ENCODE measurements at places on chromosomes 6 and 20.

DNA sequence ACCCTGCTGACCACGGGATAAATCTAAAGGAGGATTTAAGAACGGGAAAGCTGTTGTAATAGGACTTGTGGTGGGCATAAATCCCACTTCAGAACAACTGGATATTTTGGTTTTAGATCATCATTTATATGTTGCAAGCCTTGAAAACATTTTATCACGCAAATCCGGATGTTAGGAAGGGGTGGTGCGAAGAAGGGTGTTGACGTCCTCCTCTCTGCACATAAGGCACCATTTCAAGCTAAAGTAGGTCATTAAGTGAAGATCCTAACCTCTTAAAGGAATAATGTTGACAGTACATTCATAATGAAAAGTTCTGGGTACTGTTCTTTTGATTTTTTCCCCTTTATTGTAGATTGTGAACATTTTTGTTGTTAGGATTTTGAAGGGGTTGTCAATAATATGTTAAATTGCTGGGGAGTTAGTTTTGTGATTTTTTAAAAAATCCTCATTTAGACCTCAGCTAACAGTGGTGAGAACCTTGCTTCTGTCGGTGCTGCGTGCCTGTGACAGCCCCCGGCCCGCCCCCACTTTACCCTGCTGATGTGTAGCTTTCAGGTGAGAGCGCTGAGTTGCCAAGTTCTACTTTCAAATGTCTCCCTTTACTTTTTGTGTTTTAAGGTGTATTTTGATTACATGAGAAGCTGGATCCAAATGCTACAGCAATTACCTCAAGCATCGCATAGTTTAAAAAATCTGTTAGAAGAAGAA, 88.8 kb downstream of the MAP3K4 start:
- peak; percentile 58 for DNase-seq

GRCh38 chr6:42698217-42698616, 24.2 kb downstream of the PRPH2 start:
- no peak for DNase-seq

GRCh38 chr6:31727034-31727716, 1.9 kb downstream of the DDAH2 start:
- no peak for DNase-seq

GRCh38 chr6:151370509-151371078, 20.8 kb downstream of the ZBTB2 start:
- DNase-seq: peak; percentile 51

DNA sequence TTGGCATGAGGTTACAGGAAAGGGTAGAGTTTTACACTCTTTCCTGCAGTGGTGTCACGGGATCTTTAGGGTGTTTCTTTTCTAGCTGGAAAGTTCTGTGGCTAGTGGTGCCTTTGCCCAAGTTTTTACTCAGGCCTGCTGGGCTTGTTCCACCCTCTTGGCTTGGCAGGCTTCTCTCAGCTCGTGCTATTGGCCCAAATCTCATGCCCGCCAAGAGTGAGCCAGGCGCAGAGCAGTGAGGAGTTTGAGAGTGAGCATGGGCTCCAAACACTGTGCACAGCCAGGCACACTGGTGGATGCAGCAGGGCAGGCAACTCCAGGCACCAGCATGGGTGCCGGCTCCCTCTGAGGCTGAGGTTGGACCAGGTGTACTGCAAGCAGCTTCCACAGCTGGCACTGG, 206.5 kb downstream of the SAMD5 start:
- no peak for DNase-seq
